Pons (tissue), 1 donor: ENCODE measurements at places on chromosomes 3 and 15.

GRCh38 chr15:67037694-67038093 lies 27.7 kb upstream of the SMAD3 start:
- DNase-seq, result no peak

- DNase-seq, result no peak
Observed at GRCh38 chr3:47342151-47342550, 38.7 kb upstream of the PTPN23 start.

DNA sequence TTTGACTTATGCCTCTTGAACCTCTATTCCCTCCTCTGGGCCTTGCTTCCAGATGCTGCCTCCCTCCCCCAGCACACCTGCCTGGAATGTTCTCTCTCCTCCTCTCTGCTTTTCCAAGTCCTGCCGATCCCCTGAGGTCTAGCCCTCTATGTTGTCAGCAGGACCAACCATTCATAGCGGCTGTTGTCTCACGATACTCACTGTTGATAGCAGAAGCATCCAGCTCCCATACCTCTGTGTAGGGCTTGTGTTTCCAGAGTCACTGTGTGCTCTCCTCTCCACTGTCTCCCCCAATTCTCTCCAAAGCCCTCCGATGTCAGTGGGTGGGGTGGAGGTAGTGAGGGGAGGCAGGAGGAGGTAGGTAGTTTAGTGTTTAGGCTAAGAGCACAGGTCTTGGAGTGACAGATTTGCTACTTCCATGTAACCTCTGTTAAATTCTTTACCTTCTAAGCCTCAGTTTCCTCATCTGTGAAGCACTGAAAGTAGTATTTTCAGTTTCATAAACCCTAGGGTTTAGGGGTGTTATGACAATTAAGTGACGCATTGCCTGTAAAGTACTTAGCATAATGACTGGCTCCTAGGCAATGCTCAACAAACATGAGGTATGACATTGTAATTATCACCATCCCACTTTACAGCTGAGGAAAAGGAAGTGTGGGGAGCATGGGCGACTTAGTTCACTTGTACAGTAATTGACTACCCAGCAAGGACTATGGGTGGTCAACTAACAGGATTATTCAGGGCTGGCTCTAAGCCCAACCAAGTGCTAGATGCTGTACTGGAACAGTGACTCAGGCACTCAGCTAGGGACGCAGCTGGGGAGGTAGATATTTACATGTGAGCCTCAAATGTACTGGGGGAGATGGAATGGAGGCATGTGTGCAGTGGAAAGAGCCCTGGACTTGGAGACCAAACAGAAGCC lies 122.8 kb downstream of the CACNA1D start:
- no peak for DNase-seq

DNA sequence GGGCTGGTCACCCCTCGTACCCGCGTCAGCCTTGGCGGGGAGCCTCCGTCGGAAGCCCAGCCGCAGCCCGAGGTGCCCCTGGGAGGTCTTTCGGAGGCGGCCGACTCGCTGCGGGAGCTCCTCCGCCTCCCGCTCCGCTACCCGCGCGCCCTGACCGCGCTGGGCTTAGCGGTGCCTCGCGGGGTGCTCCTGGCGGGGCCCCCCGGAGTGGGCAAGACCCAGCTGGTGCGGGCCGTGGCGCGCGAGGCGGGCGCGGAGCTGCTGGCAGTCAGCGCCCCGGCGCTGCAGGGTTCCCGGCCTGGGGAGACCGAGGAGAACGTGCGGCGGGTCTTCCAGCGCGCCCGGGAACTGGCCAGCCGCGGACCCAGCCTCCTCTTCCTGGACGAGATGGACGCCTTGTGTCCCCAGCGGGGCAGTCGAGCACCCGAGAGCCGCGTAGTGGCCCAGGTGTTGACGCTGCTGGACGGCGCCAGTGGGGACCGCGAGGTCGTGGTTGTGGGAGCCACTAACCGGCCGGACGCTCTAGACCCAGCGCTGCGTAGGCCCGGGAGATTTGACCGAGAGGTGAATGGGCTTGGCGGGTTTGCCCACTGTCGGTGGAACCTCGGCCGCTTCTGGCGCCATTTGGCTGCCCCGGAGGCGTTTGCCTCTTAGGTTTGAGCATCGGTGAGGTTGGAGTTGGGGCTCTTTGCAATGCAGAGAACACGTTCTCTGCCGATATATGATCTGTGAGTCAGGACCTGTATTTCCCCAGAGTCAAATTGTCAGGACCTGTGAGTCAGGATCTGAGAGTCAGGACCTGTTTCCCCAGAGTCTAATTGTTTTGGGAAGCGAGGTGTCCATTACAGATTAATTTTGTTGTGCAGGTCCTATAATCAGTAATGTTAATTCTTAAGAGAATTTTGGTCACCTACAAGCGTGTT lies 24.9 kb upstream of the GATM start:
- DNase-seq, result no peak

DNA sequence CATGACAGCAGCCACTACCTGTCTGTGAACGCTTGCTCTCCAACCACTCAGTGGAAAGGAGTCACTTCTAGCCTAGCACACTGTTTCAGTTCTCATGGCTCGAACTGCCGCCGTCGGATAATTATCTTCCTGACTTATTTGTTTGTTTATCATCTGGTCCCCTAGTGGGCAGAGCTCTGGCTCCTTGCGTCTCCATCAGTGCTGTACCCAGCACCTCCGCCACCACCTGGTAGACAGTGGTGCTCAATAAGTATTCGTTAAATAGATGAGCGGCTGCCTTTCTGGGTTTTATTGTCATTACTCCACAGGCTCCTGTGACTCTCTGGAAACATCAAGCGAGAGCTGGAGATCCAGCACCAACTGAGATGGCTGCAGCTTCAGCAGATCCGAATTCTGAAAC lies 297.5 kb downstream of the NTRK3 start:
- DNase-seq, result no peak

GRCh38 chr3:39126532-39127071 lies 19.1 kb downstream of the TTC21A start:
- peak; percentile 67 for DNase-seq

- DNase-seq, result no peak
Observed at GRCh38 chr3:182527745-182528144, 265.6 kb upstream of the ATP11B start.

- no peak for DNase-seq
Observed at GRCh38 chr3:140834266-140835037, 107.2 kb upstream of the SLC25A36 start.

- DNase-seq, result peak; percentile 42
Observed at GRCh38 chr3:126961191-126961790, 21.6 kb upstream of the PLXNA1 start.

DNA sequence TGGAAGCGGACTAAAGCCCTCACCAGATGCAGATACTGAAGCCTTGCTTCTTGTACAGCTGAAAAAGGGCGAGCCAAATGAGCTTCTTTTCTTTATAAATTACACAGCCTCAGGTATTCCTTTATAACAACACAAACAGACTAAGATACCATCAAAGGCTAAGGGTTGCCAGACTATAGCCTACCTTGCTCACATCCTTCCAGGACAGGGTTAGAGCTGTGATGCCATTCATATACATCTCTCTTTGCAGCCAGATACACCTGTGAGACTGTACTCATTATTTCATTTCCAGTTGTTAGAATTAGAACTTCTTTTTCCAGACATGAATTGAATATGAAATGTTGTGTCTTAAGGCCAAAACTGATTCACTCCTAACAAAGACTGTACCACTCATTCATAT lies 262.8 kb upstream of the NR2F2 start:
- DNase-seq, result no peak

- peak; percentile 17 for DNase-seq
Observed at GRCh38 chr3:12351145-12351544, 62.3 kb downstream of the PPARG start.

- peak; percentile 59 for DNase-seq
Observed at GRCh38 chr3:149085828-149086231, 503 bp downstream of the HLTF start.

DNA sequence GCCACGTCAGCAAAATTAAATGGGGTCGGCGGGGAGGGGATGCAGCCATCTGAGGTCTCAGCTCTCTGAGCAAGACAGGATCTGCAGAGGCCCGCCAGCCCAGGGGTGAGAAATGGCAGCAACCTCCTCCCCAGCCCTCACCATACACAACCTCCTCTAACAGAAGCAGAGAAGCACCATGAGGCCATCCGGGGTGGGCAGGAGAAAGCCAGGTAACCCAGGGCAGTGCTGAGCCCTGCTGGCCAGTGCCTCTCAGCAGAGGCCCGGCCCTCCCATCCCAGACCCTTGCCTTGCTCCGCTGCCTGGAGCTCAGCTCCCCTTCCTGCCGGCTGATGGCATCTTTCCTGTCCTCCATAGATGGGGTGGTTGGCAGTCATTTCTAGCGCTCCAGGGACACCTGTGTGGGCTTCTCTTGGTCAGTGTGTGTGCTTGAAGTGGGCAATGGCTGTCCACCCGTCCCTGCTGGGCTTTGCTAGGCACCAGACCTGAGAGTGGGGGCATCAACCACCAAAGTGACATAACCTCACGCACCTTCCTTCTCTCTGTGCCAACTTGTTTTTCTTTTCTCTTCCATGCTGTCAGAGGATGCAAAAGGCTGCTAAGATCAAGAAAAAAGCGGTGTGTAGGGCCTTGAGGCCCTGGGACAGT lies 175.8 kb downstream of the NSMCE3 start:
- no peak for DNase-seq

- DNase-seq, result no peak
Observed at GRCh38 chr3:165193366-165194254, 2.6 kb downstream of the SLITRK3 start.

GRCh38 chr3:128950223-128950938 lies 43.5 kb downstream of the CFAP92 start:
- peak; percentile 61 for DNase-seq

- no peak for DNase-seq
Observed at GRCh38 chr15:35886765-35887164, 340.8 kb upstream of the DPH6 start.
